ENCODE measurements at places on chromosomes 5 and 9. TPM values are rescaled to one million over a fixed set of nuclear protein-coding genes. Genes with fewer than 3 reads are reported as not detected.

DNA sequence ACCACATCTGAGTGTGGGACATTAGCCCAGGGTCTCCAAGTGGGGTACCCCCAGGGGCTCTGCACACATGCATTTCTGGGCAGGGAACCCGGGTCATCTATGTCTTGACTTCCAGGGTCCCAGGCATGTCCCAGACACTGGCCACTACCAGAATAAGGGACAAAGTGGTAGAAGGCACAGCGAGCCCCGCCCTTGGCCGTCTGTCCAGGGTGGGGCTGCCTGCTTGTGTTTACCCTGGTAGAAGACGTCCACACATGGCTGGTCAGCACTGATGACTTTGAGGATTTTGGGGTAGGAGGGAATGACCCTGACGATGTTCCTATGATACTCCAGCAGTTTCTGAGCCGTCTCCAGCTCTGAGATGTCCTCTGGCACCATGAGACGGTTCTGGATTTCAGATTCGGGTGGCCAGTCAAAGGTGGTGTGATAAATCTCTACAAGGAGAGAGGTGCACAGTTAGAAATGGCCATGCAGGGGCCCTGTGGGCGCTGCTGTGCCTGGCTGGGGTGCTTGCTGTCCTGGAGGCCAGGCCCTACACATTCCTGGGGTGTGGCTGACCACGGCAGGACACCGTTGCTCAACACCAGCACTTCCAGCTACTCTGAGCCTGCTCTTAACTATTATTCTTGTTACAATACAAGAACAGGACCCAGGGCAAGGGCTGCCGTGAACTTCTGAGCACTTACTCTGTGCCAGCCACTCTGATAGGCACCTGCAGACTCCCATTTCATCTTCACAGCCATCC is 51.3 kb downstream of the AK8 start:
- no peak for DNase-seq

DNA sequence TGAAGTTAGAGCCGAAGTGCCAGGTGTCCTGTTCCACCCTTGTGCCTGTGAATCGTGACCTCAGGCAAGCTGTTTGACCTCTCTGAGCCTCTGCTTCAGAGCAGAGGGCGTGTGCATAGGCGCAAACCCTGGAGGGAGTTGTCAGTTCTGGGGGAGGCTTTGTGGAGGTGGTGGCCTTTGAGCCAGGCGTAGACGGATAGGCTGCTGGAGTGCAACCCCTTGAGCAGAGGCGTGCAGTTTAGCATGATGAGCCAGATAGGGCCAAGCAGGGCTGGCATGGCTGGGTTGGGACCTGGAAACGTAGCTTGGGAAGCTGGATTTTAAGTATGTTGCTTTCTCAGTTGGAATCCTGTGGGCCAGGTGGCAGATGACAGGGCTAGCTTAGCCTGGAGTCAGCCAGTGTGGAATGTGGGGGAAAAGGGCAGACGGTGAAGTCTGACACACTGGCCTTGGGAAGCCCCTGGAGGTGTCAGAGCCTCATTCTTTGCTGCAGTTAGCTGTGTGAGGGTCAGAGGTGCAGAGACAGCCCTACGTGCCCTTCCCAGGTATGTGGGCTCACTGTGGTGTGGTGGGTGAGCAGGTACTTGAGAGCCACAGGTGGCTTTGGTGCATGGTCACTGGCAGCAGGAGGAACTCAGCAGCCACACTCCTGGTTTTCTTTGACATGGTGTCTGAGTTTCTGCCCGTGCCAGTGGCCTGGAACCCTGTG is 93.4 kb downstream of the DAB2IP start:
- DNase-seq = no peak

GRCh38 chr5:98763001-98763630 is 10.3 kb upstream of the RGMB start:
- no peak for DNase-seq

GRCh38 chr9:13443346-13444244 is 164.1 kb upstream of the MPDZ start:
- DNase-seq = no peak

DNA sequence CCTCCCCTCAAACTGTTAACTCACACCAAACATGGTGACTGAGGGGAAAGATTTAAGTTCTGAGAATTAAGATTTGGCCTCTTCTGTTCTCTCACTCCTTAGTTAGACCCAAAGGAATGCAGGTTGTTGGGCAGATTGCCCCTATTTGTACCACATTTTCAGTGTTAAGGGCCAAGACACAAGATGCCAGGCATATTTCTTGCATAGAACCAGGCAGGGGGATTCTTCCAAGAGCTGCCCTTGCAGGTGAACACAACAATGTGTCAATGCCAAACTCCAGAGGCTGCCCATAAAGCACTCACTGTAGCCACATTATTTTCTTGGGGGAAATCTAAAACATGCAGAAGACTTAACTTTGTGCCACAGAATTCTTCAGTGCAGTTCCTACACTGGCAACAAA is 14.7 kb downstream of the MPDZ start:
- no peak for DNase-seq

DMRT2 gene
- total RNA-seq = 0.26 TPM

ANKRD31 gene
- 1.0 TPM for total RNA-seq

SPAAR gene
- total RNA-seq = 1.9 TPM

CCDC152 gene
- total RNA-seq = 0.47 TPM
